ENCODE measurements at places on chromosomes 1 and 21.

- no peak for DNase-seq
These were observed 28.2 kb upstream of the SLC30A1 start for GRCh38 chr1:211606914-211607753.

- no peak for DNase-seq
These were observed 390.9 kb upstream of the ADGRL2 start for GRCh38 chr1:81409780-81410274.

GRCh38 chr21:43585924-43586413 lies 73.3 kb downstream of the HSF2BP start:
- DNase-seq, result no peak

GRCh38 chr1:65021795-65022194 lies 55.4 kb upstream of the JAK1 start:
- no peak for DNase-seq

DNA sequence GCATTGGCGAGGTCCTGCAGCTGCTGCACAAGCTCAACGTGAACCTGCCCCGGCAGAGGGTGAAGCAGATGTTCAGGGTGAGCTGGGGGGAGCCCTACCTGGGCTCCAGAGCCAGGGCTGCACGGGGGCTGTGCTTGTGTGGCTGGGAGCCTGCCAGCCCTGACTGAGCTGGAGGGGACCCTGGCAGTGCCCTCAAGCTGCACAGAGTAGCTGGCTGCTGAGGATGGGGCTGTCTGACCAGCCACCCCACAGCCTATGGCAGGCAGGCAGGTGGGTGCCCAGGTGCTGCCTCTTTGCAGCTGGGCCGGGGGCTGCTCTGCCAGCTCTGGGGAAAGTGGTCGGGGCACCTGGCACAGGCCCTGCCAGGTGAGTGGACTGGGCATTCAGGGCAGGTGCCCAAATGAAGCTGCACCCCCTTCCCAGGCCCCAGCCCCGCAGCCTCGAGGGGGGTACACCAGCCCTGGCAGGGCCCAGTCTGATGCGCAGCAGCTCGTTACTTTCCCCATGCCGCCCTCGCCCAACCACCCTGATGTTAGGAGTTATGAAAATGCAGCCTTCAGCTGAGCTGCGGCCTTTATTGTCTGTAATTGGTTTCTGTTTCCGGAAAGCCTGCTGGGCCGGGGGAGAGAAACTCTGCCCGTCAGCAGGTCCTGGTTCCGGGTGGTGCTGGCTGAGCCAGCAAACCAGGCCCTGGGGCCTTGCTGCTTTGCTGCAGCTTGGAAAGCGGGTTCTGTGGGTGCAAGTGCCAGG lies 4.3 kb downstream of the PLCH2 start:
- DNase-seq, result no peak

GRCh38 chr1:83113652-83114051 lies 885.3 kb downstream of the TTLL7 start:
- DNase-seq, result no peak

GRCh38 chr1:116574581-116575291 lies 3.9 kb upstream of the CD58 start:
- peak; percentile 34 for DNase-seq

GRCh38 chr1:26066857-26067256 lies 573 bp downstream of the TRIM63 start:
- DNase-seq, result no peak

- DNase-seq, result no peak
These were observed at the start of gene RBP7 for GRCh38 chr1:9996624-9997582. TSS of gene RBP7 (plus strand) at chr1:9997228. CDS start at chr1:9997259, 31 bp downstream.

GRCh38 chr1:29482991-29483390 lies 246.7 kb downstream of the PTPRU start:
- DNase-seq, result no peak

DNA sequence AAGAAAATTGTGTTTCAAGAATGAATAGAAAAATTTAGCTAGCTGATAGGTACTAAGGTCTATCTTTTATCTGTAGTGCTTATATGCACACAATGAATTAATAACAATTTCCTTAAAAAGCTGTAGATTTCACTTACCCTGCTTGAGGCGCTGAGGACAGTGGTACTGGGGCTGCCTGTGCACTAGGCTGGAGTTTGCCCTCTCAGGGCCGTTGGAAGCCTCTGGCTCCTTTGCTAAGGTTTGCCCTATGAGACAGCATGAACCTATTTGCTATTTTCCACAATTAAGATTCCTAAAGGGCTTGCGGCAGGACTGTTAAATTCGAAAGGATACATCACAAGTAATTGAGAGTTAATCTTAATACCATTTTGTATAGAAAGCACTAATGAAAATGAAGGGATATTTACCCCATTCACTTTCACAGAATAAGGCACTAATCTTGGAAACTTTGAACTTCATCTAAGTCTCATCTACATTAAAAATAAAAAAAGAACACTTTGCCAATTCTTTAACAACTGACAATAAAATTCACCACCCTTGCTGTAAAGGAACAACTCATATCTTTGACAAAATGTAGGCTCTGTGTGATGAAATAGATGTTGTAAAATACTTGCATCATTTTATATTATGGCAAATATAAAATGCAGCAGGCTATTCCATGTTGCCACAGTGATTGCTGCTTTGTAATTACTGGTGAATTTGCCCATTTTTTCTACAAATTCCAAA lies 293.0 kb downstream of the NTNG1 start:
- no peak for DNase-seq

GRCh38 chr1:1437033-1437903 lies 1.8 kb downstream of the VWA1 start:
- no peak for DNase-seq

DNA sequence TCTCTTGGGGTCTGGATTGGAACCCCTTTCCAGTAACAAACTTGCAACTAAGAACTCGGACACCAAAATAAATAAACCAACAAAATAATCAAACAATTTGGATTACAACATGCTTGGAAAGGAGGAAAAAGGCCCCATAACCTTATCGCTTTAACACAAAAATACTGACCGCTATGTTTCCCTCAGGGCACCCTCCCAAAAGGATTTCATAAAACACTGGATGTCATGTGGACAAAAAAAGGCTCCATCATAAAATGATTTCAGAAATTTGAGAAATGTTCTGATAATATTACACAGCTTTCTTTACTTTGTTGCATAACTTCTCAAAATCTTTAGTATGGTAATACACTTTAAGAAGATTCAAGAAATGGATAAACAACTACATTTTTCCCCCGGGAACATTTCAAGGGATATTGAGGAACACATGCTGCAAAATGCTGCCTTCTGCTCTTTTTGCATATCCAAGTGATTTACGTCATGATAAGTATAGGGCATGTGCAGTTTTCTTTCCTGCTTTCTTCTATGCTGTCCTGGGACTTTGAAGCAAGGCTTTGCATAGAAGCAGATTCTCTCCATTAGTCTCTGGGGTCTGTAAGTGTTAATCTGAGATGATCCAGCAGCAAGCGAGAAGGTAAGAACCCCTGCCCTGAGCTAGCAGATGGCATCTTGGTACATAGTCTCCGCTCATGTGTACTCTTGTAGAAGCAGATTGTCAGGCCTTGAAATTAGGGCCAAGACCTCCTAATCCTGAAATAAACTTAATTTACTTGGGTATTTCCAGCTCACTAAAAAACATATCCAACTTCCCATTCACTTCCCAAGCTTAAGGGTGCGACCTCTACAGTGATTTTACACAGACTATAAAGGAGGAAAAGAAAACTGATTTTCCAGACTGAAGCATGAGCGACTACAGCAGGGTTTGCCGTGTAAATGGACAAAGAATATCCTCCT lies 85.5 kb upstream of the KIAA0040 start:
- no peak for DNase-seq

DNA sequence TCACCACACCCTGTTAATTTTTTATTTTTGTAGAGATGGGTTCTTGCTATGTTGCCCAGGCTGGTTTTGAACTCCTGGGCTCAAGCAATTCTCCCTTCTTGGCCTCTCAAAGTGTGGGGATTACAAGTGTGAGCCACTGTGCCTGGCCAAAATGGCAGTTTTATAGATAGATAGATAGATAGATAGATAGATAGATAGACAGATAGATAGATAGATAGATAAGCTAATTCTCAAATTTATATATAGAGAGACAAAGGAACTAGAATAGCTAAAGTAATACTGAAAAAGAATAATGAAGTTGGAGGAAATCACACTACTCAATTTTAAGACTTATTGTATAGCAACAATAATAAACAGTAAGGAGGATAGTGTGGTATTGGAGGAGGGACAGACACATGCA lies 21.1 kb downstream of the SHISAL2A start:
- no peak for DNase-seq

DNA sequence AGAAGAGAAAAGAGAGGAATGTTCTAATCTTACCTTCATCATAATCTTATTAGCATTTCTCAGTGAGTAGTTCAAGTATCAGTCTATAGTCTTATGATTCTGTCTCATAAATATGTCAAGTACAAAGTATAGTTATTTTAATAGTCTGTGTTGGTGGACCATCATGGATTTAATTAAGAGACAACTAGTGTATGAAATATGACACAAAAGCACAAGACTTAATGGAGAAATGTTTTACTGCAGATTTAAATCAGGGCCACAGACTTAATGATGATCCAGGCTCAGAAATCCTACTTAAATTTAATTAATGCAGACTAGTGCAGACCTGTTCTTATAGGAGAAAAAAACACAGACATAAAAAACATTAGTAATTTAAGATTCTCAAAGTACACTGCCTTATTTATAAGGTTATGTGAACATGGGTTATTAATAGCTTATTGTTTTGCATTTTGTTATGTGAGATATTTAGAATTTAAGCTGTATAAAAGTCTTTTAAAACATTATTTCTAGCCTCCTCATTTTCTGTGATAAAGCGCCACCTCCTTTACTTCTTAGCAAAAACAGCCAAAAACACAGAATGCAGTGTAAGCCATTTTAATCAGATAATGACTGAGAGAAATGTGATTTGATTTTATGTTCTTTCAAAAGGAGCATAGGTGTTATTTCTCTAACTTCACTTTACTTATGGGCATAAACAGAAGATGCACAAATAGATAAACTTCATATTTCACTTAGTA lies 255.0 kb upstream of the SNX7 start:
- no peak for DNase-seq

- no peak for DNase-seq
These were observed 102.1 kb downstream of the JAK1 start for GRCh38 chr1:64864018-64864940.

GRCh38 chr1:10771789-10772188 lies 24.7 kb downstream of the CASZ1 start:
- DNase-seq, result no peak

DNA sequence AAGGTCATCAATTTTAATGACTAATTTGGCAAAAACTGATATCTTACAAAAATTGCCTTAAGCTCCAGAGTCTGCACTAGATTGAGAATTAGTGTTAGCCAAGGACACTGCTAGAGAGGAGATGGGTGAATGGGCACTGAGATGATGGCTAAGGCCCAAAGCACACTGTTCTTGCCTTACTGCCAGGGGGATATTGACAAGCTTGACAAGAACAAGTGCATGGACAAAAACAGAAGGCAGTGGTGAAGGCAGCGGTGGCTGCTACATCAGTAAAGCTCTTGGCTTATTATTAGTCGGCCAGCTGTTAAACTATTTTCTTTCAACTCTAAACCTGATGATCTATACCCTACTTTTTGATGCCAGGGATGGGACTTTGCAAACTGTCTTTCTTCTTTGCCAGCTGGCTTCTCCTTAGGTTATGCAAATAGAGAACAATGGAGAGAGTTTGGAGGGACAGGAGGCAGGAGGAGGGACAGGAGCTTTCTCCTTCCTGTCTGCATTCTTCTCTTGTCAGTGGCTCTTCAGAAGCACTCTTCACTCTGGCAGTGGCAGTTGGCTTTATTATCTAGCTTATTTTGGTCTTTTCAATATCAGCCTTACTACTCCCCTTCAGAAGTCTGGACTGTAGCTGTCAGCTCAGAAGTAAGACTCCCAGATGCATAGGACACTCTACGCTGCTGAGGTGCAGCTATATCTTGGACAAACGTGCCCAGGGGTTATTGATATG lies 853.5 kb upstream of the TMPRSS15 start:
- no peak for DNase-seq

Measured in stimulated activated CD4-positive, alpha-beta T cell treated with anti-CD3 and anti-CD28 coated beads, Interleukin-1b, Interleukin-23, amount 100 ng/mL, for 24 hours (primary cell).